ENCODE measurements at places on chromosomes 4 and X.

GRCh38 chrX:44267116-44267515 lies 76.4 kb downstream of the EFHC2 start:
- no peak for DNase-seq

- DNase-seq, result no peak
Measured at GRCh38 chrX:37816766-37817165, 30.6 kb downstream of the DYNLT3 start.

DNA sequence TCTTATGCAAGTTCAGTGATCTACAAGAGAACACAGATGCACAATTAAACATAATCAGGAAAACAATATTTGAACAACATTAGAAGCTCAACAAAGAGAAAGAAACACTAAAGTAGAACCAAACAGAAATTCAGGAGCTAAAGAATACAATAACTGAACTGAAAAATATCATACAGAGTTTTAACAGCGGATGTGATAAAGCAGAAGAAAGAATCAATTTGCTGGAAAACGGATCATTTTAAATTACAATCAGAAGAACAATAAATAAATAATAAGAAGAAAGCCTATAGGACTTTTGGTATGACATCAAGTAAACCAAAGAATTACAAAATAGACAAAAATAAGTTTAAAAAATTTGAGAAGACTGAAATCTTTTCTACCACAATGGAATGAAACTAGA lies 36.3 kb upstream of the CXCL6 start:
- DNase-seq, result no peak

DNA sequence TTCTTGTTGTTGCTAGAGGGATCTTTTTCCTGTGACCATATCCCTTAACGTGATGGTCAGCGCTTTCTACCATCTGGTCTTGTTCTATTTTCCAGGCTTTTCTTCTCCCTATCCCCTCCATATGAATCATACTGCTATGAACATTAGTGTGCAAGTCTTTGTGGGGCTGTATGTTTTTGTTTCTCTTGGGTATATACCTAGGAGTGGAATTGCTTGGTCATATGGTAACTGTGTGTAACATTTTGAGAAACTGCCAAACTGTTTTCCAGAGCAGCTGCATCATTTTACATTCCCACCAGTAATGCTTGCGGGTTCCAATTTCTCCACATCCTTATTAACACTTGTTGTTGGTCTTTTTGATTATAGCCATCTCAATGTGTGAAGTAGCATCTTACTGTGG lies 121.4 kb downstream of the SPRY1 start:
- DNase-seq, result no peak

DNA sequence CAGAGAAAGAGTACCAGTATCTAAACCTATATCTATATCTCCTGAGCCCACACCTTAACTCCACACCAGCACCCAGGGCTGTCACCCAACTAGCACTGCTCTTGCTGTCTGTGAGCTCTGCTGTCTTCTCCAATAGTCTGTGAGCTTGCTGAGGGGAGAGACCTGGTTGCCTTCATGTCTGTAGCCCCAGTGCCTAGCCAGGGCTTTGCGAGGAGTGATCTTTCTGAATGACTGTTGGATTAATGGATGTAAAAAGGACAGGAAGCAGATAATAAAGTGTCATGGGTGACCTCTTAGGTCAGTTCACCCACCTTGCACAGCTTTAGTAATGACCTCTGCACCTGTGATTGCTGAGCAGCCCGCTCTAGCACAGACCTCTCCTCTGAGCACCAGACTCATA lies 30.5 kb downstream of the CNGA2 start:
- DNase-seq, result no peak

- DNase-seq, result no peak
Measured at GRCh38 chr4:85531560-85532341, 56.8 kb downstream of the ARHGAP24 start.

GRCh38 chr4:173367946-173368345 lies 2.8 kb upstream of the SAP30 start:
- DNase-seq, result no peak

- DNase-seq, result no peak
Measured at GRCh38 chr4:183096276-183096965, 2.6 kb upstream of the WWC2 start.

DNA sequence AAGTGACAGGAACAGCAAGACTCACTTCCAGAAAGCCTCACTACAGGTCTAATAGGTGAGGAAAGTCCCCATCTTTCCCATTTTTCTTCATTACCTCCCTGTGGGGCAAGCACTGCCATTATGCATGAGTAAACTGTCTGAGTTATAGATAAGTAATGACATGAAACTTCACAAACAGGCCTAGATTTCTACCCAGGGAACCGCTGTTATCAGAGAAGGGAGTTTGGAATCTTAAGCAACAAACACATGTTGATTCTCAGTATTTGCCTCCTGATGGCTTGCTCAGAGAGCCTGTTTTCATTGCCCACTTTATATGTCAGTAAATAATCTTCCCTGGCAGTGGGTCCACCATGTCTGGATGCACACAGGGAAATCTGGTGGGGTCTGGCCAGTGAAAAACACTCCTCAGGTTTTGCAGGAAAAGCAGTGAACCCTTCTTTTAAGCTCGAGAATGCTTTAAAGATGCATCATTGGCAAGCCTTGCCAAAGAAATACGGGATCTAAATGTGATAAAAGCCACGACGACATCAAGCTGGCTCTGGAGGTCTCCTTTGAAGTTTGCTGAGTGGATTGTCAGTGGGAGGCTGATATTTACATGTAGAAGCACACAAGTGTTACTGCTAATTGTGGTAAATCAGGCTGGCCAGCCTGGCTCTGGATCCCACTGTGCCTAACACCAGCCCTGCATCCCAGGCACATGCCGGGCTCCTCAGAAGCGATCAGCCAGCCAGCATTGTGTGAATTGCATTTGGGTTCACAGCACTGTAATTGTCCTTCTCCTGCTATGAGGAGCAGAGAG lies 25.2 kb downstream of the PDGFRA start:
- DNase-seq, result no peak

- no peak for DNase-seq
Measured at GRCh38 chr4:172073590-172073989, 260.4 kb downstream of the GALNTL6 start.

DNA sequence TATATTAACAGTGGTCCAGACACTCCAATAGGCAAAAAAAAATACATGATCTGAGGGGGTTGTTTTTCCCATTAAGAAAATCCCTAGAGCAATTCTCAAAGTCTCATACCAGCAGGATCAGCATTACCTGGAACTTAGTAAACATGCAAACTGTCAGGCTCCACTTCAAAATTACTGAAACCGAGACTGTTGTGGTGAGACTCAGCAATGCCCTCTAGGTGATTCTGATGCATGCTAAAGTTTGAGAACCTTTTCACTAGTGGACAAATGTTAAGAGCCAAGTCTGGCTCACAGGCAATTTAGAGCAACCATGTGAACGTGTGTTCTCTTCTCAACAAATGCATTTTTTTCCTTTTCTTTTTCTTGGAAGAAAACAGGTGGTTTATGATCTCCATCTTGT lies 30.2 kb downstream of the NEK1 start:
- no peak for DNase-seq

DNA sequence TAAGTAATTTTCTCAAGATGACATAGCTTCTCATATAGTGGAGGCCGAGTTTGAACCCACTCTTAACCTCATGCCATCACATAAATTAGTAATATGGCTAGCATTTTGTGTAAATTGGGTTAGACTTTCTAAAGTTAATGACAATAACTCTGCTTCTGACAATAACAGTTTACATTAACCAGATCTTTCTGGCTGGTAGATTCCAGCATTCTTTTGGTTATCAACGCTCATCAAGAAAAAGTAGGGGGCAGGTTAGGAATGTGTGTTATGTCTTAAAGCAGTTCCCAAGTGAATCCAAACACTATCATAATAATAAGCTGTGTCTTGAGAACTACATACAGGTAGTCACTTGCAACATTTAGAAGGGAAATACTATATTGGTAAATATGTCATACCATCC lies 162.5 kb downstream of the PRDM5 start:
- no peak for DNase-seq

DNA sequence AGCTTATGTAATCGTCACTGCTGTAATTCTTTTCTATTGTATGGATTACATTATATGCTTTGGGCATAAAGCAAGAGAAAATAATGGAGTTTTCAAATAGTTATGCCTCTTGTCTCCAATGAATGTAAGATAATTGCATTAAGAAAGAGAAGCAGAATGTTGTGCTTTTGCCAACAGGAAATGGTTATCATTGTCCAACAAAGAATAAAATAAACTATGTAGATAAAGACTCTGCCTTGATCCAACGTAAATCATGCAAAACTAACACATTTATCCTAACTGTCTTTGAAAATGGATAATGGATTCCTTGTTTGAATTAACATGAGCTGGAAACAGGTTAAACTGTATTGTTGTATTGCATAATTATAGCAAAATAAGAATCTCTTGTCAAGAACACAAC lies 1709.0 kb downstream of the PCDH7 start:
- no peak for DNase-seq

GRCh38 chr4:48345542-48345941 lies 4.2 kb downstream of the SLAIN2 start:
- no peak for DNase-seq

DNA sequence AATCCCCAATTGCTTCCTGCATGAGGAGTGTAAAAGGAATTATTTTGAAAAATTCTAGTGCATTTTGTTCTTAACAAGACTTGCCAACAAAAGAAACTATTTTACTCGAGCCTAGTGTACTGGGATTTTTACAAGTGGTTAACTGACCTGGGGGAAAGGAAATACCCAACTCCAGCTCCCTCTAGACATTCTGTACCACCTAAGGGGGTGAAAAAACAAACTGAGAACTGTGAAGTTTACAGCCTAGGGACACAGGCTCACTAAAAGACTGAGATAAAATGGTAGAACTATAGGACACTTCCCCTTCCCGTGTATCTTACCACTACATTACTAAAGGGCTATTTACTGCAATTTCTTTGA lies 2.6 kb upstream of the ADH5 start:
- DNase-seq, result no peak

Measured in T1000 (cell line).